Stimulated activated CD8-positive, alpha-beta memory T cell treated with anti-CD3 and anti-CD28 coated beads, Interleukin-7, amount 100 ng/mL, for 24 hours (primary cell): ENCODE measurements at places on chromosomes 16 and 17.

- DNase-seq = no peak
Observed at GRCh38 chr16:20243731-20244281, 83.5 kb downstream of the GP2 start.

DNA sequence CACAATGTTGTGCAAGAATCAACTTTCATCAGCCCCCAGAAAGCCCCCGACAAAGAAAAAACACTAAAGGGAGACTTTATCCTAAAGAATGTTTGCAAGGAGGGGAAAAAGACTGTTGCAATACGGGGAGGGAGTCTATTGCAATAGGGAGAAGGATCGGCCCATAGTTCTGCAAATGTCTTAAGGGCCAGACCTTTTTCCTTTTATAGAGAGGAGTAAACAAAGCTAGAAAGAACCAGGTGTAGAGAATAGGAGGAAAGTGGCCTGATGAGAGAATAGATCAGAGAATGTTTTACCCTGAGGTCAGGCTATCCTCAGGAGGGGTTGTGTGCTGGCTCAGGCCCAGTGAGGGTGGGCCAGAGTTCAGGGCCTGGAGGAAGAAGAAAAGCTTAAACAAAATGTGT is 8.7 kb upstream of the CAVIN1 start:
- no peak for DNase-seq

- no peak for DNase-seq
Observed at GRCh38 chr16:54808890-54809289, 121.8 kb upstream of the IRX5 start.

- DNase-seq = no peak
Observed at GRCh38 chr16:46975908-46976470, 2.5 kb upstream of the DNAJA2 start.
